ENCODE measurements at places on chromosomes 12 and 14.

DNA sequence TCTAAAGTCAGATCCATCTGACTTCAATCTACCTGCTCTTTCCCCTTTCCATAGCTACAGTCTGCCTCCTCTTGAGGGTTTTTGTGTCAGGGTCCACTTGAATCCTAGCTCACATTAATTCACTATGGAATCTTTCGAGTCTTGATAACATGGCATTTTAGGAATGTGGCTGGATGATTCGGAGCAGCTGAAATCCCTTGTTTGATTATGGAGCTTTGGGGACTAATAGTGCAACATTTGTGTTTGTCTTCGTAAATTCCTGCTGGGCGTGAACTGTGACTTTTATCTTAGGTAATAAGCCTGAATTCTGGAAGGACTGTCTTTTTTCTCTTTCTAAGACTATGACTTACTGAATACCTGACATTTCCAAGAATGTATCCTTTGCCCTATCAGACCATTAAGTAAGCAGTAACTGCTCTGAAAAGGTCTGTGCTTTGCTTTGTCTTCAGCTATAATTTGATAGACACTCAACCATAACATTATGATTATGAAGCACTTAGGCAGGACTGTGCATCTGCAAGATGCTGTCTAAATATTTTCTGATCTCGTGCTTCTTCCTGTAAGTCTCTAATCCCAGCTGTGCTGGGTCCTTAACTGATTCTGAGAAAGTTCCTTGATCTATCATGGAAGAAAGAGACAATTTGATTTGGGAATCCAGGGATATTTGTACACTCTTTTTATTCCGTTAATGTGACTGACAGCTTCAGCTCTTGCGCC lies 19.0 kb upstream of the PELI2 start:
- no peak for DNase-seq

DNA sequence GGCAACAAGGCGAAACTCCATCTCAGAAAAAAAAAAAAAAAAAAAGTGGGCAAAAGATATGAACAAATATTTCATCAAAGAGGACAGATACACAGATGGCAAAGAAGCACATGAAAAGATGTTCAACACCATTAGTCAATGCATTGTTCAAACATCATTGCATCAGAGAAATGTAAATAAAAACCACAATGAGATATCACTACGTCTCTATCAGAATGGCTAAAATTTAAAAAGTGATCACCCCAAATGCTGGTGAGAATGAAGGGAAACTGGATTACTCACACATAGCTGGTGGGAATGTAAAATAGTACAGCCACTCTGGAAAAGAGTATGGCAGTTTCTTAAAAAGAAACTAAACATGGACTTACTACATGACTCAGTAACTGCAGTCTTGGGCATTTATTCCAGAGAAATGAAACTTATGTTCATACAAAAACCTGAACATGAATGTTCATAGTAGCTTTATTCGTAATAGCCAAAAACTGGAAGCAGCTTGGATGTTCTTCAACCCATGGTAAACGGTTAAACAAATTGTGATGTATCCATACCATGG lies 3.6 kb downstream of the L2HGDH start:
- DNase-seq = no peak

- no peak for DNase-seq
Measured at GRCh38 chr14:32186248-32186647, 15.6 kb upstream of the RNU6-7 start.

GRCh38 chr14:71714225-71714624 lies 218.0 kb upstream of the RGS6 start:
- no peak for DNase-seq

DNA sequence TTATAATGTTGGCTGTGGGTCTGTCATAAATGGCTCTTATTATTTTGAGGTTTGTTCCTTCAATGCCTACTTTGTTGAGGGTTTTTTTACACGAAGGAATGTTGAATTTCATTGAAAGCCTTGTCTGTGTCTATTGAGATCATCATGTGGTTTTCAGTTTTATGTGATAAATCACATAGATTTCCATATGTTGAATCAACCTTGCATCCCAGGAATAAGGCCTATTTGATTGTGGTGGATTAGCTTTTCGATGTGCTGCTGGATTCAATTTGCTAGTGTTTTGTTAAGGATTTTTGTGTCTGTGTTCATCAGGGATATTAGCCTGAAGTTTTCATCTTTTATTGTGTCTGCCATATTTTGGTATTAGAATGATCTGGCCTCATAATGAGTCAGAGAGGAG lies 27.6 kb downstream of the SLC2A13 start:
- DNase-seq = no peak

Measured in left ventricle myocardium superior (tissue), 1 donor.